ENCODE measurements at places on chromosomes 2 and 18. TPM values are rescaled to one million over a fixed set of nuclear protein-coding genes. Genes with fewer than 3 reads are reported as not detected.

The IL1RL1 gene
- total RNA-seq, result 1.1 TPM

The CCDC85A gene
- 0.19 TPM for total RNA-seq

The OBSL1 gene
- 43.8 TPM for total RNA-seq

The MC4R gene
- total RNA-seq, result not detected

The PROM2 gene
- total RNA-seq, result 0.19 TPM

The CENPA gene
- 4.2 TPM for total RNA-seq

The FAM124B gene
- total RNA-seq, result 3.6 TPM

The ITGB6 gene
- 0.06 TPM for total RNA-seq

The RIT2 gene
- total RNA-seq, result not detected

The LIPG gene
- total RNA-seq, result 0.40 TPM

The IER3IP1 gene
- 39.2 TPM for total RNA-seq

The ZBTB7C gene
- 0.53 TPM for total RNA-seq

The SULT1C2 gene
- total RNA-seq, result not detected

The GALR1 gene
- total RNA-seq, result not detected

Data from aortic smooth muscle cell (primary cell).